ENCODE measurements at places on chromosomes 6 and 20.
A peak's percentile ranks its signal among the peaks of the same experiment; 100 is the strongest.

- DNase-seq = no peak
Observed at GRCh38 chr6:157106487-157106886, 216.8 kb downstream of the TMEM242 start.

DNA sequence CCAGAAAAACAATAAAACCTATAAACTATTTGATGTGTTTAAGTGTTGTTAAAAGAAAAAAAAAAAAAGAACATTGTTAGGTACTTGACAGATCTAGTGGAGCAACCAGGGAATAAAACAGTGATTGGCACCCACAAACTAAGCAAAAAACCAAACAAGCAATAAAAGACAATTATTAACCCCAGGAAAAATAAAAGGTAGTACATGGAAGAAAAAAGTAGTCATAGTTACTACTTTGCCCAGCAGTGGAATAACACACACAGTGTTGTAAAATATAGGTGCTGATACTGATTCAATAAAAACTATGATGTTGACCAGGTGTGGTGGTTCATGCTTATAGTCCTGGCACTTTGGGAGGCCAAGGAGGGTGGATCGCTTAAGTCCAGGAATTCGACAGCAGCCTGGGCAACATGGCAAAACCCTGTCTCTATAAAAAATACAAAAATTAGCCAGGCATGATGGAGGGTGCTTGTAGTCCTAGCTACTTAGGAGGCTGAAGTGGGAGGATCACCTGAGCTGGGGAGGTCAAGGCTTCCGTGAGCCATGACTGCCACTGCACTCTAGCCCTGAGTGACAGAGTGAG is 43.9 kb downstream of the PIGU start:
- DNase-seq = no peak

- DNase-seq = no peak
Observed at GRCh38 chr20:61924211-61924857, 141.3 kb downstream of the TAF4 start.

DNA sequence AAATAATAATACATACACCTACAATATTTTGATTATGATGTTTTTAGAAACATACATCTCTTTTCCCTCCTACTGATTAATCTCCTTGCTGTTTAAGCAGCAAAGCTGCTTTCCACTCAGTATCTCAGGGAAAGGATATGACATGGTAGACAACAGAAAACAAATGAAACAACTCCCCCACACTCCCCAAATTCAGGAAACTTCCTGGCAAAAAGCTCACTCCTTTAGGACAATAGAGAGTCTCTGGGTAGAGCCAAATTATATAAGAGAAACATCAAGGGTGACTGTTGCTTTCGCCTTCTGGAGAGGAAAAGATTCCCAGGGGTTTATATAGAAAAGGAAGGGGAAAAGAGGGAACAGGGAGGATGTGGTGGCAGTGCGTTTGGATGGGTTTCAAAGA is 48.7 kb upstream of the AHI1 start:
- no peak for DNase-seq

DNA sequence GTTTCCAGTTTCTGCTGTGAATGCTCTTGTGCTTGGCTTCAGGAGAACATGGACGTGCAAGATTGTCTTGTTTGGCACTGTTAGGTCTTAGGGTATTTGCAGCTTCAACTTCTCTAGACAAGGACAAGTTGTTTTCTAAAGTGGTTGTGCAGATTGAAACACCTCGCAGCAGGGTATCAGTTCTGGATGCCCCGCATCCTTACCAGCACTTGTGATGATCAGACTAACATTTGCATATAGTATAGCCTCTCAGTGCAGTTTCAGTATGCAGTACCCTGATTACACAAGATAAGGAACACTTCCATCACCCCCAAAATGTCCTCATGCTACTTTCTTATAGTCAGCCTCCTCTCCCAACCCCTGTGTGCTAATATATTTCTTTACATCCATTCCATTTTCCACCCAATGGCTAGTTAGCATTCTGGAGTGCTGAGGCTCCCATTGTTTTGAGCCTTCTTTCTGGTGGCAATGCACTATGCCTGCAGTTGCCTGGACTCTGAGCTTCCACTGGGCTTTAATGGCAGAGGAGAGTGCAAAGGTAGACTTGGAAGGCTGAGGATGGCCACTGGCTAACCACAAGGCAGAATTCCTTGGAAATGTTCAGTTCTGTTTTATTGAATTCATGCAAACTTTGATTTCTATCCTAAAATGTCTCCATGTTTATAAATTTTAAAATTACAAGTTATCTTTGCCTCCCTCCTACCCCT is 35.4 kb downstream of the KIF3B start:
- no peak for DNase-seq

DNA sequence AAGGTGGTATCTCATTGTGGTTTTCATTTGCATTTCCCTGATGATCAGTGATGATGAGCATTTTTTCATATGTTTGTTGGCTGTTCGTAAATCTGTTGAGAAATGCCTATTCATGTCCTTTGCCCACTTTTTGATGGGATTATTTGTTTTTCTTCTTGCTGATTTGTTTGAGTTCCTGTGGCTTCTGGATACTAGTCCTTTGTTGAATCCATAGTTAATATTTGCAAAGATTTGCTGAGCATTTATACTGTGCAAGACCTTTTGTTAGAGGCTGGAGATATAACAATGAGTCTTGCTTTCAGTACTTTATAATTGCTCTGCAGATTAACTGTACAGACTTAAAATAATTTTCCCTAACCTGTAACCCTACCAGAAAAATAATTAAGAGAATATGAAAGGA is 35.6 kb downstream of the PDE7B start:
- no peak for DNase-seq

DNA sequence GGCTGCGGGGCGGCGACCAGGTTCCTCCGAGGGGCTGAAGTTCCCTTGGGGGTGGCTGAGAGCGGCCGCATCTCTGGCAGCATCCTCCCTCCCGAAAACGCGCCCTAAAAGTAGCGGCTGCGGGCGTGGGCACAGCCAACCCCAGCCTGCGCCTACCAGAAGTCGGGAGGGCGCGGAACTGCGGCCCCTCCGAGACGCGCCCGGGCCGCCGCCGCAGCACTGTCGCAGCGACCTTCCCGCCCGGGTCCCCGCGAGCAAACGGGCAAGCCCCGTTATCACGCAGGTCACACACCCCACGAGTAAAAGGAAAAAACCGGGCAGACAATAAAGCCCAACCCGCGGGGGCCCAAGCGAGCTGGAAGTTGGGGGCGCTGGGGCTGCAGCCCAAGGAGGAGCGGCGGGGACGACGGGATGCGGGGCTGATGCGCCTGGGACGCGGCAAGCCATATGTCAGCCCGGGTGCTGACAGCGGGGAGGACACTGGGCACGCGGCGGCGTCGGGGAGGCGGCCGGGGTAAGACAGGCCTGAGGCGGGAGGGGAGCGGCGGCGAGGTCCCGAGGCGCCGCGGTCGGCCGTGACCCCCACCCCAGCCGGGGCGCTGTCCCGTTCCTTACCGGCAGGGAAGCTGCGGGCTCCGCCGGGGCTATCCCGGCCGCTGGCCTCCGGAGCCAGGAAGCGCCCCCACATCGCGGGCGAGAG is 659 bp downstream of the CEP85L start:
- DNase-seq = peak; percentile 58

GRCh38 chr6:136647363-136647852 is 97.2 kb upstream of the MAP7 start:
- no peak for DNase-seq

Measured in NCI-H1105 treated with DMSO at 0.1 percent for 48 hours (cell line).